Cortex of kidney (tissue), 1 donor: ENCODE measurements at places on chromosomes 6 and 20.

GRCh38 chr6:98634569-98634968 is 199.8 kb upstream of the POU3F2 start:
- DNase-seq, result no peak

GRCh38 chr20:63090052-63090451 is 83.3 kb upstream of the BHLHE23 start:
- no peak for DNase-seq

- no peak for DNase-seq
Observed at GRCh38 chr6:52284131-52284459, 447 bp downstream of the MCM3 start.

DNA sequence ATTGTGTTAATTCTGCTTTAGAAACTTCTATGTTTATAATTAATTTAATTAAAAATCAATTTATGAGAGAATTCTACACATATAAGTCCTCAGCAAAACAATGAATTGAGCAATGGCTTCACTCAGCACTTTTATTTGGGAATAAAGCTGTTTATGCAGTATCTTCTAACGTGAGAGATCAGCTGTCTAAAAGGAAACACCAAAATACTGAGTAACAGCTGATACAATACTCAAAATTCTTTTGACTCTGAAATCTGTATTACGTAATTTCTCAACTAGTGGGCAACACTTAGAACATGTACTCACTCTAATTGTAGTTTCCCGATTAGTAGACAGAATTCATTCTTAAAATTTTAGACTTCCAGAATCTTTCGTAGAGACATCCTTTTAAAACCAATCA is 49.8 kb downstream of the MAP3K7 start:
- DNase-seq, result no peak

- DNase-seq, result no peak
Observed at GRCh38 chr6:149233056-149233715, 84.3 kb upstream of the TAB2 start.

- no peak for DNase-seq
Observed at GRCh38 chr20:60171738-60172137, 213.5 kb downstream of the CDH26 start.

GRCh38 chr20:54048891-54049545 is 21.4 kb downstream of the BCAS1 start:
- no peak for DNase-seq

DNA sequence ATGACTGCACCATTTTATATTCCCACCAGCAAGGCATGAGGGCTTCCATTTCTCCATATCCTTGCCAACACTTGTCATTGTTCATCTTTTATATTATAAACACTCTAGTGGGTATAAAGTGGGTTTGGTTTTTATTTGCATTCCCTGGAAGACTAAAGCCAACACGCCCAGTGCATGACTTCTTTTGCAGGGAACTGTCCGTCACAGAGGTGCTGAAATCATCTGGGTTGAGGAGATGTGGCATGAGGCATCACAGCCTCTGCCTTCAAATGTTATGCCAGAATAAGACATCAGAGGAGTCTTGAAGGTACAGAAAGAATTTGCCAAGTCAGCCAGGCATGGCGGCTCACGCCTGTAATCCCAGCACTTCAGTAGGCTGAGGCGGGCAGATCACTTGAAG is 29.9 kb upstream of the FAM210B start:
- no peak for DNase-seq
